ENCODE measurements at places on chromosomes 12 and 14.

- no peak for DNase-seq
Measured at GRCh38 chr14:88312257-88312656, 10.8 kb downstream of the KCNK10 start.

GRCh38 chr14:29712601-29713000, 215.0 kb downstream of the PRKD1 start:
- DNase-seq, result no peak

GRCh38 chr14:95497561-95498011, 18.9 kb downstream of the SYNE3 start:
- no peak for DNase-seq

DNA sequence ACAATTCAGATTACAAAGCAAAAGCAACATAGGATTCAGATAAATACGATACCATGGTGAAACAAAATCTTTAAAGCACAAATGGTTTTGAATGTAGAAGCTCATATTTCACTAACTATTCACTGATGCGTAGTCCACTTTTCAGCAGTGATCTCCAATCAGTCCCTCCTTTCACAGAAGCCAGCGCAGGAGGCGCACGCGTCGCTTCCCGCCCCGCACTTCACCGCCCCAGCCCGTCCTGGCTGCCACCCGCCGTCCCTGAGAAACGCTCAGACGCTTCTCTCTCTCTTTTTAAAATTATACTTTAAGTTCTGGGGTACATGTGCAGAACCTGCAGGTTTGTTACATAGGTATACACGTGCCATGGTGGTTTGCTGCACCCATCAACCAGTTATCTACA, 19.8 kb upstream of the CHFR start:
- no peak for DNase-seq

DNA sequence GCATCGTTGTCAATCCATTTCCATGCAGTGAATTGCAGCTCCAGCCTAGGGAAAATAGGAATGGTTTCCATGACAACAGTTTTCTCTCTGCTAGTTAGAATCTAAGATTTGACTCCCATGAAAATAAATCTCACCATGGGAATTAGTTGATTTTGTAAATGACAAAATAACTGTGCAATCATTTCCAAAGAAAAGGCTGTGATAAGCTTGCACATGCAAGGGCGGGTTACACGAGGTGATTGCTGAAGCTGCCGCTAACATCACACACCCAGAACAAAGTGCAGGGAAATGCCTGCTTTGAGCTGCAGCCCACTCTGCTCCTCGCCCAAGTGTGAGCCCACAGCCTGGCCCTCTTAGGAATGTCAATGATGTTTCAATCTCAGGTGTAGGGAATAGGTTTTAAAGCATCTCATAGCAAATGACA, 53.8 kb downstream of the TRIM9 start:
- DNase-seq, result no peak

- DNase-seq, result no peak
Measured at GRCh38 chr14:68216957-68217356, 397.4 kb downstream of the RAD51B start.

- no peak for DNase-seq
Measured at GRCh38 chr12:77613411-77613810, 217.3 kb upstream of the NAV3 start.

- no peak for DNase-seq
Measured at GRCh38 chr12:68876461-68876860, 56.5 kb downstream of the CPM start.

DNA sequence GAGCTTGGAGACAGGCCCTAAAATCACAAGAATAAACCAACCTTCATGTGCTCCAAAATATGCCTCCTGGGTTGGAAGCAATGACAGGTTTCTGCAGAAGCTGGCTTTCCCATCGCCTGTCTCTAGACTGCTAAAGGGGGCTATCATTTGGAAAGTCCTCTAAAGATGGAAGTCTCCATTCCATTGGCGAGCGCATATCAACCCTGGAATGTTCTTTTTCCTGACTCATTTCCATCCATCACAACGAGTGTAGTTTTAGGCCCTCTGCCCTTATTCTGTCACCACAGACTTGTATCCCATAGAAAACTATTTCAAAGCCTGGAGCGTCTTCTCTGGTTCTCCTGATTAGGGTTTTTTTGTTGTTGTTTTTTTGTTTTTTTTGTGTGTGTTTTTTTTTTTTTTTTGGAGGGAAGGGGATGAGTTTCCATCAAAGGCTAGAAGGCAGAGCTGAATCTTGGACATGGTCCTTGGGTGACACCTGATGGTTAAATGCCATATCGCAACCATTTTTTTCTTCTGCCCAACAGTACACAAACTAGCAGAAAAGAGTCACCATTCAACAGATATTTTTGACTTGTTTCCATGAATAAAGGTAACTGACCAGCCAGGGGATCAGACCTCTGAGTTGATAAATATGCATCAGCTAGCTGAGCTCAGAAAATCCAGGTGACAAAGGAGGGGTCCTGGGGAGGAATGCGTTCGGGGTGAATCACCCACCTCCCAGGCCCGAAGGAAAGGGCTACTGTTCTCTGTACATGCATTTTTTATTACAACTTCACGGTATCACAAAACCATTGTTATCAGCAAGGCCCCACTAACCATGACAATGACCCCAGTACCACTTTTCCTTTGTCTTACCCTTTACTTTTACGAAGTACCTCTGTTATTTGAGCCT, 40.5 kb downstream of the KCNA5 start:
- DNase-seq, result no peak

GRCh38 chr12:49762468-49762847, 21.1 kb downstream of the TMBIM6 start:
- DNase-seq, result no peak

GRCh38 chr14:22122227-22122818, 448.7 kb upstream of the OR4E1 start:
- no peak for DNase-seq

DNA sequence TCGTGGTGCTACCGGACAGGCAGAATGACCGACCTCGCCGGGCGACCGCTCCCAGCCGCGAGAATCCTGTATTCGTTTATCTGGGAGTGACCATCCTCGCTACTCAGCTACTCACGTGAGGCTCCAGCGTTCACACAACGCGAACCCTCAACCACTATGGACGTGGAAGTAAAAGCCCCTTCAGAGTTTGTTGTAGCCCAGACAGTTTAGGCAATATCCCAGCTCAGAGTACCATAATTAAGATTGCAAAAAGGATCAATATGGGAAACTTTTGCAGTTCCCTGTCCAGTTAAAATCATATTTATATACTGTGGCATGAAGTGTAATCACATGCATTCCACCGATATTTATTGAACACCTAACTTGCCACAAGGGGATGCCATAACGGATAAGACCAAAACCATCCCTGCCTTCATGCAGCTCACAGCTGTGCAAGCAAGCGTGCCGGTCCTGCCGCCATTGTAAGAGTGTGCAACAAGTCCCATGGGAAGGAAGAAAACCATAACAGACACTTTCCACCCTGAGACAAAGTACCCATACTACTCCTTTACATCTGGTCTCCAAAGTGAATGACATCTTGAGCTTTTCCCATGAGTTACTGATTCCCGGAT, 938 bp upstream of the MAX start:
- DNase-seq, result no peak

GRCh38 chr14:61625165-61625564, 70.1 kb upstream of the HIF1A start:
- DNase-seq, result no peak

GRCh38 chr14:22977684-22978486, 4.5 kb downstream of the AJUBA start:
- DNase-seq, result peak; percentile 38

DNA sequence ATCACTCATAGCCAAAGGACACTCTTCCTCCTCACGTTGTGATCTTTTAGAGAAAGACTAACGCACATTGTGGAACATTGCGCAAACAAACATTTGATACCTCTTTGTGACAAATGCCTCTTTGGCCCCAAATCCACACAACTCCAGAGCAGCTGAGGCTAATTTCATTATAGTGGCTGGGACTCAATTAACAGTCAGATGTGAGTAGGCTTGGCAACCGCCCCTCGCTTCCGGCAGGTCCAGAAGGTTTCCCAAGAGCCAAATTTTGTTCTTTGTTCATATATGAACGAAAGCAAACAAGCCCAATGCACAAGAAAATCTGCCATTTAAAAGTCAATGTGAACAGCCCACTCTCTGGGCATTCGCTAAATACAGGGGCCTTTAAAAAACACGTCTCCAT, 273.9 kb downstream of the GLT1D1 start:
- no peak for DNase-seq

DNA sequence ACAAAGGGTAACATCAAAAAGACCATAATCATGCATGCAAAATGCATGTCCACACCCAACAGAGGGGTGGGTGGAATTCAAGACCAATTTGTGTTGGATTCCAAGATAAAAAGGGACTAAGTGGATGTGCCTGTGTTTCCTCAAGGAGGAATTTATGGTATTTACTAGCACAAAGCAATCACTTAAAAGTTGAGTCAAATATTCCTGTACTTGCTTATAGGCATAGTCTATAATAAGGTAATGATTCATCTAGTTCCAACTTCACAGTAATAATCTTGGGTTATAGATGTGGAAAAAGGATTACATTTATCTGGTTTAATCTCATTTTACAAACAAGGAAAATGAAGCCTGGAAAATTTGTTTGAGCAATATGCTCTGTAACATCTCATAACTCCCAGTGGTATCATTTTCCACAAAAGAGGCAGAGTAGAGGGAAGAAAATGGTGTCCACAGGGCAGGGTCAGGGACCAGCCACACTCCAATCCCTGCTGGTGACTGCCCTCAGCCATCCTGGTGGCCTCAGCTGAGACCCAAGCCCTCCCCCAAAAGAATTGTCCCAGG, 80.8 kb upstream of the REP15 start:
- DNase-seq, result no peak

DNA sequence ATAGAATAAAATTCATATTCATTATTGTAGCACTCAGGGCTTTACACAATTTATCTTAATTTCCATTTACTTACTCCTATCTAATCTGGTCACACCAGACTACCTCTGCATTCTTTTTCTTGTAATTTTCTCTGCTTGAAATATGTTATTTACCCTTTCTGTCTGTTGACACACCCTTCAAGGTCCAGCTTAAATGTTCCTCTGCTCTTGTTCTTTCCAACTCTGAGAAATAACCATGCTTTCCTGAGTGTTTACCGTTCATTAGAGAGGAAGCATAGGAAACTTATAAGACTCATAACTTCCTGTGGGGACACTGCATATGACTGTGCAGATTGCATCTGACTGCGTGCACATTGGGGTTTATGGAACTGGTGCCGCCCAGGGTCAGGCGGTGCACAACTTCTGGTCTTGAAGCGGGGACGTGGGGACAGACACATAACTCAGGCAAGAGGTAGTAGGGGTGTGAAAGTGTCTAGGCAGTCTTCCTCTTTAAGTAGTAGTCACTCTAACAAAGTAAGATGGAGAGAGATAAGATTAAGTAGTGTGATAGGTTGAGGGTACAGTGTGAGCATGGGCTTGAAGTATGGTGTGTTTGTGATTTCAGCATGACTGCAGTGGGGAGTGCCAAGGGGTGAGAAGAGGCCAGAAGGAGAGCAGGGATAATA, 42.6 kb upstream of the FOXJ2 start:
- no peak for DNase-seq

DNA sequence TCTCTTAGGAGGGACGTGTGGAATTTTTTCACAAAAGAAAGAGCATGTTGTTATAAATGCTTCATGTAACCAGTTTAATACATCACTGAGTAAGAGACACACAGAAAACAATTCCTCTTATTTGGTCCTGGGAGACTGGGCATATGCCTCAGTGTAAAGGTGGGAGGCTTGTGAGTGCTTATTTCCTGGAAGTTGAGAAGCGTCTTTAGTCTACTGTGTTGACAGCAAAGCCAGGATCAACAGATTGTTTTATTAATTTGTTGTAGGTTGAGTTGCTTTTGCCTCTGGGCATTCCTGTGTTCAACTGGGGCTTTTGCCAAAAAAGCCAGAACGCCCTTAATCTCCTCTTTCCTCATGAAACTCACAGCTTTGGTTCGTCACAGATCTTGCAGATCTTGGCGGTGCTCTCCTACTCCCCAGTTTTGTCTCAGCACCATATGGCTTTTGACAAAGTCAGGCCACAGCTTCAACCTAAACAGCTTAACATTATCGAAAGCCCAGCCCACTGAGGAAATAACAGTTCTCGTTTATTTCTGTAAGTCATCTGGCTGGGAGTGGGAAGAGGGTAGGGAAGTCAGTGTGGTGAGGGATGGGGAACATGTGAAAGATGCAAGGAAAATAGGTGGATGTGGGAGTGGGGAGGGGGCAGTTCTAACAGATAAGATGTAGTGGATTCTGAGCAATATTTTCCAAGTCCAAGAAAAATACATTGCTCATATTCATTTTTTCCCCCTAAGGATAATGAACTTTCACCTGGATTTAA, 227.2 kb downstream of the DACT1 start:
- DNase-seq, result no peak

- no peak for DNase-seq
Measured at GRCh38 chr14:77989441-77989991, 180.7 kb upstream of the NRXN3 start.

- no peak for DNase-seq
Measured at GRCh38 chr12:132121283-132121682, 22.8 kb downstream of the DDX51 start.

Measured in psoas muscle (tissue), 8 donors.